ENCODE measurements at places on chromosomes 4 and X.

GRCh38 chr4:189843413-189844009 lies 97.2 kb upstream of the FRG1 start:
- no peak for DNase-seq

DNA sequence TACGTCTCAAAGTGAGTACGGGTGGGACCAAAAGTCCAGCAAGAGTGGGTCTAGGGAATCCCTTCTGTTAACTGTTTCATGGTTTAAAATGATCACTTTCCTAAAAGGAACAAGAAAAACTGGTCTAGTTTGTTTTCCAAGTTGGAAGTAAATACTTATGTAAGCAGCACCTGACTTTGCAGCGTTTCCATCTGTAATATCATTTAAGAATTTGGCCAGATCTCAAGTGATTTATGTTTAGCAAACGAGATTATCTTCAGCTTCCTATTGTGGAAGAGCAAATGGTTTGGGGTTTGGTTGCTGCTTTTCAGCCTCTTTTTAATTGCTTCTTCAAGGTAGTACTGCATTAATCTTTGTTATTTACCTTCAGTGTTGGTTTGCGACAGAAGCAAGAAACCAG lies 50.4 kb downstream of the FHIP1A start:
- no peak for DNase-seq

GRCh38 chr4:157838366-157838765 lies 334.5 kb downstream of the GASK1B start:
- no peak for DNase-seq

DNA sequence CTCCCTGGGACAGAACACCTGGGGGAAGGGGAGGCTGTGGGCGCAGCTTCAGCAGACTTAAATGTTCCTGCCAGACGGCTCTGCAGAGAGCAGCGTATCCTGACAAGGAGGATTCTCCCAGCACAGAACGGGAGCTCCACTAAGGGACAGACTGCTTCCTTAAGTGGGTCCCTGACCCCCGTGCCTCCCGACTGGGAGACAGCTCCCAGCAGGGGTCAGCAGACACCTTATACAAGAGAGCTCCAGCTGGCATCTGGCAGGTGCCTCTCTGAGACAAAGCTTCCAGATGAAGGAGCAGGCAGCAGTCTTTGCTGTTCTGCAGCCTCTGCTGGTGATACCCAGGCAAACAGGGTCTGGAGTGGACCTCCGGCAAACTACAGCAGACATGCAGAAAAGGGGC lies 44.5 kb upstream of the FAAH2 start:
- no peak for DNase-seq

DNA sequence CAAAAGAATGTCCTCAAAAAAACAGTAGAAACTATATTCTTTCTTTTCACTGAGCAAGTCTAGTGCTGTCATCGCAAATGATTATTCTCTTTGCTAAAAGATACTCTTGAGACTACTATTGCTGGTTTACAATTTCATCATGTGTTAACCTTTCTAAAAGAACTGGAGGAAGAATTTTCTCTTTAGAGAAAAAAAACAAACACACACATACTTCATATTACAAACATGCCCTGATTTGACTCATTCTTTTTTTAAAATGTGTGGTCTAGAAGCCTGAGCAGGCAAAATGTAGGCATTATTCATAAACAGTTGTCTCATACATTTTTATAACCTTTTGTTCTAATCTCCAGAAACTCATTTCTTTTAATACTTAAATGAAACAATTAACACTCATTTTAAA lies 60.6 kb upstream of the FAT4 start:
- no peak for DNase-seq

DNA sequence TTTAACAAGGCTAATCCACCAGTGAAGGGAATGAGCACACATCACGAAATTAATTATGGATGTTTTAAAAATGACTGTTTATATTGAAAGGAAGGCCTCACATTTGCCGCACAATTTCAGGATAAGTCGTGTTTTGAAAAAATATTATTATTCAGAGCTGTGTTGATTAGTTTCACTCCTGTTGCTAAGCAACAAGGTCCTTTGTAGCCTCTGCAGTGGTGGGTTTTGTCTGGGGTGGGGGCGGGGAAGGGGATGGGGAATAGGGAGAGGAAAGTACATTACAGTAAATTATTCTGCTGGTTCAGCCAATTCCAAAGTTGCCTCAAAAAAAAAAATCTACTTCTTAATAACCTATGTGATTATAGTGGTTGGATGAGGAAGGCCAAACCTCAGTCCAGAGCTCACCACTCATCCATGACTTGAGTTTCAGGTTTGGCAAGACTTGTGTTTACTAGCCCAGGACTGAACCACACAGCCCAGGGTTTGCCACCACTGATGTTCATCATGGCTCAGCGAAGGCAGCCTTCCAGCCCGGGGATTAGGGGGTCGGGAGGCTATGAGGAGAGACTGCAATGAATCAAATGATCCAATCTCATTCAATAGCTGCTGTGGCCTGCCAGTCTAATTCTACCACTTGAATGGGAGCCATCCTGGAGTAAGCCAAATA lies 162.5 kb upstream of the ATP6AP2 start:
- no peak for DNase-seq

DNA sequence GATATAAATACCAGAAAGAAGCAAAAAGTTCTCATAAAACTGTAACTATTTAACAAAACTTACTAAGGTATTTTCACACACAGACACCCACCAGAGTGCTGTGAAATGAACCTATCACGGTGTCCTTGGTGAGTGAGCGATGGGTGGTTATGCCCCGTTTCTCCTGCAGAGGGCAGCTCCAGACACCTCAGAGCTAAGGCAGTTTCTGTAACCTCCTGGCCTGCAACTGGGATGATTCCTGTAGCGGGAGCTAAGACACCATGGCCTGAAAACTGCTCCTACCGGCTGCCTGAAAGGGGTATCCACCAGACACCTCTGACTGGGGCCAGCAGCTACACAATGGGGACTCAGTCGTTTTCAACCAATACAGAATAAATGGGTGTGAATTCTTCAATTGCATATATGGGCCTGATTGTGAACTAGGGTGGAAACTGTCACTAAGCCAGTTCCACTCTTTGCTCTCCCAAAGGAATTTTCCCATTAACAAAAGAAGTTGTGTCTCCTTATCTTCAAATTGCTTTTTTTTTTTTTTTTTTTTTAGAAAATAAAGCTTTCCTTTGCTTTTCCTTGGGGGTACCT lies 2375.8 kb upstream of the TENM3 start:
- peak; percentile 10 for DNase-seq

- DNase-seq, result no peak
Measured at GRCh38 chr4:157775971-157776370, 396.9 kb downstream of the GASK1B start.

- DNase-seq, result no peak
Measured at GRCh38 chrX:103467887-103468286, 51.4 kb downstream of the RAB40A start.

DNA sequence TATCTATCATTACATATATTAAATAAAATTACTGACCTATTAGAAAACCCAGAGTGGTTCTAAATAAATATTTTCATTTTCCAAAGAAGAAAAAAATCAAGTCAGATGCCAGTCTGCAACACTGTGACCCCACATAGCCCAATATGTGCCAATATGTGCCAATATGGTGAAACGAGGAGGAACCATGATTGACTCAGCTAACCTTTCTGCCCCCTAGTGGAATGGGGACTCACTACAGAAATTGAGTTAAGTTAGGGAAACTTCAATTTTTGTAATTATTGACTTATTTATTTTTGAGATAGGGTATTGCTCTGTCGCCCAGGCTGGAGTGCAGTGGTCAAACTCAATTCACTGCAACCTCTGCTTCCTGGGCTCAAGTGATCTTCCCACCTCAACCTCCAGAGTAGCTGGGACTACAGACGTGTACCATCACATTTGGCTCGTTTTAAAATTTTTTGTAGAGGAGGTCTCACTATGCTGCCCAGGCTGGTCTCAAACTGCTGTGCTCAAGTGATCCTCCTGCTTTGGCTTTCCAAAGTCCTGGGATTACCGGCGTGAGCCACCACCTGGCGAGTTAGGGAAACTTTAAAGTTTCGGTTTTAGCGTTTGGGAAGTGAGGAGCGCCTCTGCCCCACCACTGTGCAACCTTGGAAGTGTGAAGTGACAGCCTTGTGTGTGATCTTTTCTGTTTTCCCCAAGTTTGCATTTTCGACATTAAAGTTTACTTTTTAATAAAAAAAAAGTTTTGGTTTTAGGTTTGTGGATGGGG lies 116.8 kb upstream of the SHISA3 start:
- DNase-seq, result peak; percentile 6

DNA sequence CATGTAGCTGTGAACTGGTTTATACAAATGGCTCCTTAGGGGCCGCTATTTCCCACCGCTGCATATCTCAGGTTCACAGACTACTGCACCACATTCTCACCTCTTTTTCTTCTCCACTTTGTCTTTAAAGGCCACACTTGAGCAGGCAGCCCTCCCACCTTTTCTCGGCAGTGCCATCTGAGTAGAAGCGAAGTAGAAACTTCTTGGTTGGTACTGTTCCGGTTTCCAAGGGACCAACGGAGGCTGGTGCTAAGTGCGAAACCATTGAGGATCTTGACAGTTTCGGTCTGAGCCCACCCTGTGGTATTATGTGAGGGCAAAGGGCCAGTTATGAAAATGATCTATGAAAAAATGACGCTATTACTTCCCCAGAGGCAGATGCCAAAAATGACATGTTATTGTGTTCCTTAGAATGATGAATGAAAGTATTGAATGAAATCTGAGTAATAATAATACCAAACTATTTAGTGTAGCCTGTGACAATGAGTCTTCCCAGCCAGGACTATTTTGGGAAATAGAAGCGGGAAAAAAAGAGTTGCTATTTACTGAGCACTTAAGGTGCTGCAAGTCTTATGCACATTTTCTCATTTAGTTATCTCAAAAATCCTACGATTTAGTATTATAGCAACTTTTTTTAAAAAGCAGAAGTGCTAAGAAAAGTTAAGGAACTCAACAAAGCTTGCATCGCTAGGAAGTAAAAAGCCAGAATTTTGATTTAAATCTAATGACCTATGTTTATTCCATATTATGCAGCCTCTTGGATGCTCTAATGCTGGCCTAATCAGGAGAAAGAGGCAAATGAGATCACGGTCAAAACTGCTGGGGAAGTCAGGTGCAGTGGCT lies 29.6 kb upstream of the CHRNA9 start:
- no peak for DNase-seq

GRCh38 chr4:138226351-138226750 lies 15.8 kb downstream of the SLC7A11 start:
- DNase-seq, result no peak

DNA sequence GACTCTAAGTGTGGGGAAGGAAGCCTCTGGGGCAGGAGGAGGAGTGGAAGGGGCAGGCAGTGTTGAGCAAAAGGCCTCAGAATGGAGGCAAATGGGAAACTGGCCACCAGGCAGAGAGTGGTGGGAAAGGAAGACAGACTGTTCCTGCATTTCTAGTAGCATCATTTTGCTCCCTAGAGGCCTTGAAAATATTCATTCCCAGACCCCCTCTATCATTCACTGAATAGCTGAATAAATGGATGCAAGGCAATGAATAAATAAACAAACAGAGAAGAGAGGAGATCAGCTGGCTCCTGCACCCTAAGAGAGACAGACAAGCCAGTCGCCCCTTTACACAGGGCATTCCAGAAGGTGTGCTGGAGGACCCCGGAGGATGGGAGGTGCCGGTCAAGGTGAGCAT lies 511.9 kb downstream of the BCOR start:
- no peak for DNase-seq

All from NCI-H1694 (cell line).